ENCODE measurements at places on chromosomes 11 and 22.

- DNase-seq, result no peak
Observed at GRCh38 chr22:23381661-23382427, 198.2 kb downstream of the IGLL1 start.

DNA sequence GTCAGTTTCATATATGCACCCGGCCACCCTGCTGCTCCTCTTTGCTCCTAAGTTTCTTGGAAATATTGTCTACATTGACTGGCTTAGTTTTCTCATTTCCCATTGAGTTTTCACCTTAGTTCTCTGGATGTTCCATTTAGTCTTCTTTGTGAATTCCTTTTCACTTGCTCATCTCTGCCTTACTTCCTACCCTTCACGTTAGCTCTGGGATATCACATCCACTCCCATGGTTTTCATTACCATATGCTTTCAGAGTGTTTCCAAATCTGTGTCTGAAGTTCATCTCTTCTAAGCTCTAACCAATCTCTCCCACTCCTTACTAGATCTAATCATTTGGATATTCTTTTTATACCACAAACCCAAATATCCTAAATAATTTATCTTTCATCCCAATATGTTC, 226.4 kb downstream of the FAM76B start:
- DNase-seq, result no peak

- DNase-seq, result no peak
Observed at GRCh38 chr11:3942956-3943497, 87.6 kb downstream of the STIM1 start.

DNA sequence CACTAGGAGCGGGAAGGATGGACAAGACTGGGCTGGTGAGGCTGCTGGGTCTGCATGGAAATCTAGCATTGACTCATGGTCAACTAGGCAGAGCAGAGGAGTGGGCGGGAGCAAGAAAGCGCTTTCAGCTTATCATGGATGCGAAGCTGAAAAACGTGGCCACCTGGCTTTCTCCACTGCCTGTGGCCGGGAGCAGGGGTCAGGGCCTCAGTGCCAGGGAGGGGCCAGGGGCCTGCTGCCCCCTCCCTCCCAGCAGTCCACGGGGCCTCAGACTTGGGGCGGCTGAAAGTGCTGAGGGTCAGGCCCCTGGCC, 45.5 kb downstream of the ALX4 start:
- DNase-seq, result no peak

- no peak for DNase-seq
Observed at GRCh38 chr11:17918049-17918605, 94.7 kb downstream of the SERGEF start.

- DNase-seq, result no peak
Observed at GRCh38 chr22:46201059-46201757, 48.9 kb downstream of the CDPF1 start.

All from vagina (tissue), 2 donors.